ENCODE measurements at places on chromosomes 12 and 14. TPM values are rescaled to one million over a fixed set of nuclear protein-coding genes. Genes with fewer than 3 reads are reported as not detected.

GRCh38 chr12:54300732-54301427 lies at the start of gene NFE2:
Gene NFE2 (minus strand): TSS chr12:54301015. CDS start chr12:54295248, 5,767 bp downstream.
- peak; percentile 93 for DNase-seq

GRCh38 chr12:34600592-34601462 lies 578.5 kb downstream of the ALG10 start:
- no peak for DNase-seq

DNA sequence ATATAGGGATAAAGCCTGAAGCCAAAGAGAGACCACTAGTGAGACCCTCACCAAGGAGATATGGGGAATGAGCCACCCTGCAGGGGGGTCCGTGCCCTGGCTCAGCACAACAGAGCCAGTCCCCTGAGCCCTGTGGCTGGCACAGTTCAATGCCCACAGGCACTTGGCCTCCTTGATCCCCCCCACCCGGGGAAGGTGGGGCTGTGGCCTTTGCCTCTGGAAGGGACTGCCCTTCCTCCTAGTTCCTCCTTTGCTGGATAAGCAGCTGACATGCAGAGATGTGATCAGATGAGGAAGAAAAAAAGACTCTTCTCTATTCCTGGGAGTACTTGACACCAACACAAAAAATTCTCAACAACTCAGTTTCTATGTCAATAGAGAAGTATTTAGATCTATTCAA lies 19.9 kb downstream of the TTC7B start:
- DNase-seq = no peak

GRCh38 chr14:63745858-63746425 lies 18.1 kb upstream of the SGPP1 start:
- DNase-seq = no peak

GRCh38 chr14:38389681-38390080 lies 133.8 kb upstream of the CLEC14A start:
- DNase-seq = no peak

GRCh38 chr12:130203151-130203550 lies 40.9 kb downstream of the FZD10 start:
- DNase-seq = no peak

DNA sequence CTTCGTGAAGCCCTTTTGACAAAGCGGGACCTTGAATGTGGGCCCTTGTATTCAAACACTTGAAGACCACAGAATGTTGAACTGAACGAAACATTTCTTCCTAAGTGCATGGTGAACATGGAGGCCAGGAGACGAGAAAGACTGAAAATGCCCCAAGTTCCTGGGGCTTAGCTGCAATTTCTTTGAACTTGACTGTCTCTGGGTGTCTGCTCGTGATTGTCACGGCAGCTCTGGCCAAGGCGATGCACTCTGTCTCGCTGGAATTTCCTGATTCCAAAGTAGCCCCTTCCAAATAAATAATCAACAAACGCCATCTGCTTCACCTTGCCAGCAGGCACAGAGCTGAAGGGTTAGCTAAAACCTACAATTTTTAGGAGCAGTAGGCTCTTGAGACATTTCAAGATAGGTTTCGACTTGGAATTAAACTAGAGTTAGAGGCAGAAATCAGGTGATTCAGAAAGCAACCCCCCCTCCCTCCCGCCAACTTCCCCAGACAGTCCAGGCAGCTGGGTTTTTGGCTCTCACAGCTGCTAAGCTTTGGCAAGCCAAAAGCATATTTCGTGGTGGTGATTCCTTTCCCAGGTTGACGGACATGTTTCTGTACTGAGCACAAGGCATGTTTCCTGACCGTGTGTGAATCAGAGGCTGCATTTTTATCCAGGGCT lies 13.5 kb upstream of the IRF2BPL start:
- DNase-seq = no peak

The BDKRB1 gene
- total RNA-seq = not detected

The FOXA1 gene
- 0.07 TPM for total RNA-seq

The NANOG gene
- 211 TPM for total RNA-seq

The RDH16 gene
- total RNA-seq = 0.31 TPM

The NINJ2 gene
- total RNA-seq = 0.24 TPM

The COL2A1 gene
- total RNA-seq = 10.8 TPM
